ENCODE measurements at places on chromosomes 12 and 14.

DNA sequence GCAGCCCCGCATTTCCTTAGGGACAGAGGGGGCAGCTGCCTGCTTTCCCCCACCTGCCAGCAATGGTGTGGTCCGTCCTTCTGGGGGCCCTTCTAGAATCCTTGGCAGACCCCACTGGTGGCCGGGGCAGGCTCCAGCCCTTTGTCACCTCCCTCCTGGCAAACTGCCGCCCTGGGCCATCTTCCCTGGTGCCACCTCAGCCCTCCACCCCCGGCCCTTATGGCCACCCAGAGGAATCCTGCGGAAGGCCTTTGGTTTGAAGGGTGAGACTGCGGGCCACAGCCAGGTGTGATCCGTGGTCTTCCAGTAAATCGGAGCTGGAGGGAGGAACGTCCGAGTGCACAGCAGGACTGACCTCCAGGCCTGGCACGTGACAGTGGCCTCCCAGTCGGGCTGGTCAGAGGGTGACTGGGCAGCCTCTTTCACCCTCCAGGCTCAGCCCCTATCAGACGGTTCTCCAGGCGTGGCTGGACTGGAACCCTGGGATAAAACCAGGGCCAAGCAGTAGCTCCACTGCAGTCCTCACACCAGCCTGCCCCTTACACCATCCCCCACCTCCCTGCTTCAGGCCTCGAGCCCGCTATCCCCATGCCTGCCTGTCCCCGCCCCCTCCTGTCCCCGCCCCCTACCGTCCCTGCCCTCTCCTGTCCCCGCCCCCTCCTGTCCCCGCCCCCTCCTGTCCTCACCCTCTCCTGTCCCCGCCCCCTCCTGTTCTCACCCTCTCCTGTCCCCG, 12.4 kb downstream of the FBRSL1 start:
- no peak for DNase-seq

GRCh38 chr14:39050389-39050788, 52.6 kb downstream of the SEC23A start:
- no peak for DNase-seq

DNA sequence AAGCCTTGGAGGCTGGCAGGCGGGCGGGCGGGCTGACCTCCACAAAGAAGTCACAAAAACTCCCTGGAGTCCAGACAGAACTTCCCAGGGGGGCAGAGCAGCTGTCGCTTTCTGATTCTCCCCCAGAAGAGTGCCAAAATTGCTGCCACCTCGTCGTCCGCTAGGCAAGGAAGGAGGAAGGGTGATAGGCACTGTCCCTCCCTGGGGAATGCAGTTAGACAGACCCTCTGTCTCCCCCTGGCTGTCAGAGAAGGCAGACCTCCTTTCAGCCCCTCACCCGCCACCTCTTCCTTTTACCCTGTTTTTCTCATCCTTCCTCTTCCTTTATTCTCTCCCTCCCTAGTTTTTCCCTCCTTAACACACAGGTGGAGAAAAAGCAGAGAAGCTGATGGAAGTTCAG, 18.7 kb downstream of the GRIN2B start:
- DNase-seq: no peak

GRCh38 chr12:642633-643474, 20.4 kb downstream of the NINJ2 start:
- peak; percentile 81 for DNase-seq

DNA sequence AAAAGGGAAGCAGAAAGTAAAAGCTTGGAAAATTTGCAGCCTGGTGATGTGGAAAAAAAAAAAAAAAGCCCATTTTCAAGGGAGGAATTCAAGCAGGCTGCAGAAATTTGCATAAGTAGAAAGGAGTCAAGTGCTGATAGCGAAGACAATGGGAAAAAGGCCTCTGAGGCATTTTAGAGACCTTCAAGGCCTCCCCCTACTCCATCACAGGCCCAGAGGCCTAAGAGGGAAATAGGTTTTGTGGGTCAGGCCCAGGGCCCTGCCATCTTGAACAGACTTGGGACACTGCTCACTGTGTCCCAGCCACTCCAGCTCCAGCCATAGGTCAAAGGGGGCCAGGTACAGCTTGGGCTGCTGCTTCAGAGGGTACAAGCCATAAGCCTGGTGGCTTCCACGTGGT, 13.8 kb upstream of the PRKD1 start:
- DNase-seq: no peak

DNA sequence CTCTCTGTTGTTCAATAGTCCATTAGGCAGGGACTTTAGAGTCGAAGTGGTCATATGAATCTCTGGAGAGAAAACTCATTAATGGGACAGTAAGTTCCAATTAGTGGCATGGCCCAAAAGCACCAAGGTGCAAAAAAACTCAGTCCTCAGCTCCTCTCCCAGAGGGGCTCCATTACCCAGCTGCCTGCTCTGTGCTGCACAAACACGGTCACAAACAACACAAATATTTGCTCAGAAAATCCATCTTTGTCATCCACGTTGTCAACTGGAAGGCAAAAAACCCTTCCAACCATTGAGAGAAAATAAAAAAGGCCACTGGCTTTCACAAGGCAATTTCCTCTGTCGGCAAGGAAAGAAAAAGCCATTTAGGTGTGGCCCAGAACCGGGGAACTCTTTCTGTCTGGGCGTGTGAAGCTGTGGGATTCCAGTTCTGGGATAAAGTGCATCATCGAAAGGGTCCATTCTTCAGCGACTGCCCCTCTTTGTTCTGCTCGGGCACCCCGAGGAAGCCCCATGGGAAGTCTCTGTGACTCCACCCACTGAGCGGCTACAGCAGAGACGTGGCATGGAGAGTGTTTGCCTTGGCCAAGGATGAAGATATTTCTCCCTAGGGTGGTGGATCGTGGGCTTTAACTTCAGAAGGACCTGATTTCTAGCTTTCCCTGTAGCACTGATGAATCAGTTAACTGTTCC, 137.6 kb downstream of the VRK1 start:
- DNase-seq: no peak
